AG08396 (cell line): ENCODE measurements at places on chromosomes 3 and 15.

GRCh38 chr15:67199881-67200763 lies 54.3 kb downstream of the AAGAB start:
- no peak for DNase-seq

GRCh38 chr3:82353306-82354171 lies 592.1 kb upstream of the GBE1 start:
- DNase-seq = no peak

GRCh38 chr3:66622756-66623457 lies 122.1 kb upstream of the LRIG1 start:
- no peak for DNase-seq

GRCh38 chr15:58064082-58064979 lies 1.2 kb downstream of the ALDH1A2 start:
- no peak for DNase-seq

DNA sequence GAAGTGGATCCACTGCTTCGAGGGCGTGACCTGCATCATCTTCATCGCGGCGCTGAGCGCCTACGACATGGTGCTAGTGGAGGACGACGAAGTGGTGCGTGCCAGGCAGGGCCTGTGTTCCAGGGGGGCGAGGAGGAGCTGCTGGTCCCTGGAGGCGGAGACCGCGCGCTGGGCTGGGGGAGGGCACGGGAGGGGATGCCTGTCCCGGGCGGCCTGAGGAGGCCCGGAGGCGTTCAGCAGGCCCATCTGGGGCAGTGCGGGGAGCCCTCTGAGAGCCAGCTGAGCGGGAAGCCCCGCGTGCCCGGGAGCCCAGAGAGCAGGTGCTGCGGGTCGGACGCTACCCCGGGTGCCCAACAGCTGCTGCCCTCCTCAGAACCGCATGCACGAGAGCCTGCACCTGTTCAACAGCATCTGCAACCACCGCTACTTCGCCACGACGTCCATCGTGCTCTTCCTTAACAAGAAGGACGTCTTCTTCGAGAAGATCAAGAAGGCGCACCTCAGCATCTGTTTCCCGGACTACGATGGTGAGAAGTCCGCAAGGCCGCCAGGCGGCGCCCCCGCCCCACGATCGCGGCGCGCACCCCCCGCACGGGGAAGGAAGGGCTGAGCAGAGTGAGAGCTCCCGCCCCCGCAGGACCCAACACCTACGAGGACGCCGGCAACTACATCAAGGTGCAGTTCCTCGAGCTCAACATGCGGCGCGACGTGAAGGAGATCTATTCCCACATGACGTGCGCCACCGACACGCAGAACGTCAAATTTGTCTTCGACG lies 2.9 kb downstream of the GNAT1 start:
- peak; percentile 88 for DNase-seq

DNA sequence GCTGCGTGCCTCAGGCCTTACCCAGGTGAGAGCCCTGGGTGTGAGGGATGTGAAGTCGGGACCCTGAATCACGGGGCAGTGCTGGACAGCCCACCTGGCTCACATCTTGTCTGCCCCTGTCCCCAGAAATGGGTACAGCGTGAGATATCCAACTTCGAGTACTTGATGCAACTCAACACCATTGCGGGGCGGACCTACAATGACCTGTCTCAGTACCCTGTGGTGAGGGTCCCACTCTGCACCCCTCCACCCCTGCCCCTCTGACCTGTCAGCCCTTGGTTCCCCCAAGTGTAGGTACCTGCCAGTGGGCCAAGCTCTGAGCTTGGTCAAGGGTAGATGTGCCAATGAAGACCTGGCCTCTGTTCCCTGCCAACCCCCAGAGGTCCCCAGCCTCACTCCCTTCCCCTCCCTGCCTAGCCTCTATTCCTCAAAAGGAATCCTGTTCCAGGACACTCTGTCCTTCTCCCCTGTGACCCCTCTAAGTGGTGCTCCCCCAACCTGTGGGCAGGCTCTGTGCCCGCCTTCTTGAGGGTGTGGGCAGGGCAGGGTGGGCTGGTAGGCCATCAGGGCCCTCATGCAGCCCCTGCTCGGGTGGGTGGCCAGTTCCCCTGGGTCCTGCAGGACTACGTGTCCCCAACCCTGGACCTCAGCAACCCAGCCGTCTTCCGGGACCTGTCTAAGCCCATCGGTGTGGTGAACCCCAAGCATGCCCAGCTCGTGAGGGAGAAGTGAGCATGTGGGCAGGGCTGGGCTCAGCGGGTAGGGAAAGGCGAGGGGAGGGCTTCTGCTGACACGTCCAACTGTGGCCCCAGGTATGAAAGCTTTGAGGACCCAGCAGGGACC lies 25.1 kb downstream of the NBEAL2 start:
- no peak for DNase-seq

- no peak for DNase-seq
Measured at GRCh38 chr15:69388260-69388705, 25.9 kb upstream of the KIF23 start.

DNA sequence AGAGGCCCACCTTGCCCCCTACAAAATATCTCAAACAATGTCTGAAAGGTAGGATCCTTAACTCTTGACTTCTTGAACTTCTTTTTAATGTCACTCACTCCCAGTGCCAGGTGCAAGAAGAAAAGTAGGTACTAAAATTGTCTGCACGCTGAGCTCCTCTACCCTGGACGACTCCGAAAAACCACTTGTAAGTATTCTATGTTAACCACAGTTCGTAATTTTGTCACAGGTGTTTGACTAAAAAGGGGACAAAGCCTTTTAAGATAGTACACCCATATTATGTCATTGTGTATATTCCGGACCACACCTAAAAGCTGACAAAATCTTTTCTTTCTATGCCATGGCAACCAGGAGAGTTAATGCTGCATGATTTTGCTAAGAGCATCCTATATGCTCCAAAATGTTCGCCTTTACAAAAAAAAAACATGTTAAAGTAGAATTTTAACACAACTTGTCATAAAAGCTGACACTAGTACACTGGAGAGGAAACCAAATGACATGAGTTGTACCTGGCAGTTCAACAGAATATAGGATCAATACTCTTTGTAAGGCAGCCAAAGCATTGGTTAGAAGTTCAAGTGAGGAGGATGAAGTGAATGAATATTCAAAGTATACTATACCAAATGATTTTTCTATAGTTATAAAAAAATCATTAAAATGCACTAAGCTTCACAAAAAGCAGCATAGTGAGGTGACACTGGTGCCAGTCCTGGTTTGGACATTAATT lies 210.5 kb downstream of the FOXP1 start:
- no peak for DNase-seq

- DNase-seq = no peak
Measured at GRCh38 chr3:29207427-29207826, 73.4 kb upstream of the RBMS3 start.

DNA sequence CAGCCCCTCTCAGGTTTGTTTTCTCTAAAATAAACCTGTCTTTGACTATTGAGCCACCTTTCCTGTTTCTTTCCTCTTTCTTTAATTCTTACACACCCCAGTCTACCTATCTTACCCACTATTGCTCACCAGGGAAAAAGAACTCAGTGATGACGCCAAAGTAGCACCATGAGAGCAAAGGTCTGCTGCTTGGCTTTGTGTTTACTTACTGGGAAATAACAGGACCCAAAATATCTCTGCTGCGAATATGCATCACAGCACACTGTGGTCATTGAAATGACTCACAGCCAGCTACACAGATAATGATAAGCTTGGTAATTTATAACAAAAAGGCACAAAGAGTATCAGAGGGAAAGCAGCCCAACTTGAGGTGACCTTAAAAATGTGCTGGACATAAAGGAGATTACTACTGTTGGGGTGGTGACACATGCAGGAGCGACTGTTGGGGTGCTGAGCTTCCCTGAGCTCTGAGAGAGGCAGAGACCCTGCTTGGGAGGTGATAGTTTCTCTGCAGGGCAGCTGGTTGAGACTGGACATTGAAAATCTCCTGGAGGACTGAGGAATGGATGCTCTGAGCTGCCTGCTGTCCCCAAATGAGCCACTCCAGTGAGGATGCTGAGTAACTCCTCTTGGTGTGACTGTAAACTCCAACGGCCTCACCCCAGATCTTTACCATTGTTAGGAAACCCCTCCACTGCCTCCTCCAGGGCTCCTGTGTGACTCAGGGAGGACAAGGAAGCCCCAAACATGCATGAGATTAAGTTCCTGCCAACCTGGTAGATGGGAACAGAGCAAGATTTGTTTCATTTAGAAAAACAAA lies 14.5 kb downstream of the EFCAB12 start:
- DNase-seq = peak; percentile 85

DNA sequence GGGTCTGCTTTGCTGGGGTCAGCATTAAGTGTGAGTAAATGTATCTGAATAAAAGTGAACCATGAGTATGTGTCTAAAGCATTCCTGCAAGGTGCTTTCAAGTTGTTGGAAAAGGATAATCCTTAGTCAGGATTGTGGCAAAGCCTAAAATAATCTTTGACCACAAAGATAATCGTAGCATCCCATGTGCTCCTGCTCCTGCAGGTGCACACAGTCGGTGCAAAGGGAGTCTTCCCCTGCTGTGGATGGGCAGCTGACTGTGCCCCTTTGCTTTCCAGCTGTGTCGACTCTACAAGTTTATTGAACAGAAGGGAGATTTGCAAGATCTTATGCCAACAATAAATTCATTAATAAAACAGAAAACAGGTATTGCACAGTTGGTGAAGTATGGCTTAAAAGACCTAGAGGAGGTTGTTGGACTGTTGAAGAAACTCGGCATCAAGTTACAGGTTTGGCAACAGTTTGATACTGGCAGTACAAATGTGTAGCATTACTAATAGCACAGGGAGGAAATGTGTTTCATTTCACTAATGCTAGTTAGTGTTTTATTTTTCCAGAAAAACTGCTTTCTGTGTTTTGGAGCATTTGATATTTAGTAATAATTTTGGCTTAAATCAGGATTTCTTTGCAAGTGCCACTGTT lies 22.6 kb downstream of the SRP14 start:
- DNase-seq = no peak
